ENCODE measurements at places on chromosomes 4 and X. TPM values are rescaled to one million over a fixed set of nuclear protein-coding genes. Genes with fewer than 3 reads are reported as not detected.

DNA sequence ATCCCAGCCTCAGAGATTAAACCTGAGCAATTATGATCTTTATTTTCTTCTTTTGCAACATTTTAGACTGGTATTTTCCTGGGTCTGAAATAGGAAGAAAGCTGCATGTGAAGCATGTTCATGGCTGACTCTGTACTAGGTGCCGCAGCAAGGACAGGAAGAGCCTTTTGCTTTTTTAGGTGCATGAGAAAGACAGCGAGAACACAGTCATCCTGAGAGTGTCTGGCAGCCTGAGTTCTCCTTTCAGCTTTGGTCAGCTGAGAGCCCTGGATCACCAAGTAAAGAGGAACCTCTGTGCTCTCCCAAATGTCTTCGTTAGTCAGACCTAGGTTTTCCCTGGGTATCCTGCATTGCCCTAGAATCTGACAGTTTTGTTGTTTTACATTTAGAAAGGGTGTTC is 29.8 kb downstream of the FAM149A start:
- DNase-seq, result no peak

NKX3-2 gene
- not detected for total RNA-seq

LRAT gene
- total RNA-seq, result 0.34 TPM

ETDA gene
- not detected for total RNA-seq
